Fibroblast of villous mesenchyme (primary cell): ENCODE measurements at places on chromosomes 4 and X.
A peak's percentile ranks its signal among the peaks of the same experiment; 100 is the strongest.

DNA sequence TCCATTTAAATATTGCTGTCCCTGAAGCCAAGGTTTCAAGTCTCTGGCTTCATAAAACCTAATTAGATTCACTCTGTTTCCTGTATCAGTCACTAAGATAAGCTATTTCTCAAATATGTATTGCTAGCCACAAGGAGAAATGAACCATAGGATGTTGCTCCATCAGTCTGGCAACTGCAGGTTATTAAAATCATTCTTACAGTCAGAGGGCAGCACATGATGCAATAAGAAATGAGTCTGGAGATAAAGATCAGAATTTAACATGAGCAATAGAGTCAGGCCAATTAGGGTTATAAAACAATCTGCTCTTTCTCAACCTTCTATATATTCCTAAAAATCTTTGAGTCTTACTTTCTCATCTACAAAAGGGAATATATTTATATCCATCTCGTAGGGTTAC, 7.2 kb downstream of the PRKG2 start:
- DNase-seq, result peak; percentile 54

DNA sequence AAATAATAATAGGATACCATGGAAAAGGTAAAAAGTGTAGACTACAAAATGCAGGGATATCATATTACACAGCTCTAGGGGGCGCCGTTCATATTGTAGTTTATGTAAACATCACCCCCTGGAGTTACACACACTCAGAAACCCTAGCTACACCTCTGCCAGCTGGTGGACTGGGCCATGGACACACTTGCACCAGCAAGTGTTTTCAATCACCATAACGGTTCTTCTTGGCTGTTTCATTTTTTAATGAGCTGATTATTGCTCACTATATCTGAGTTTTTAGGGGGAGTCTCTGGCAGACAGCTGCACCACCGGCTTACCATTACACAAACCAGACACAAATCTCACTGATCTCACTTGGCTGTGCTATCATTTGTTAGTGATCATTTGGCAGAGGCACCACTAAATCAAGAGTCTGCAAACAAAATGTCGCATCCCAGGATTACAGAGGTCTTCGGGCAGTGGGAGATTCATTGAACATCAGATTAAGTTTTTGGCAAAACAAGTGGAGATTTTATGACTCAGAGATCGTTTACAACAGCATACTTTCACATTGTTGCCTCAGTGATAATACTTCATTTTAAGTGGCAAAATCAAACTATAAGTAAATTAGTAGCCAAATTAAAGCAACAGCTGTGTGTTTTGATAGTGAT, 185.7 kb downstream of the UNC5C start:
- peak; percentile 49 for DNase-seq

GRCh38 chr4:128958194-128958593, 135.1 kb downstream of the SCLT1 start:
- DNase-seq, result peak; percentile 56

GRCh38 chr4:159278399-159278798, 175.5 kb downstream of the RAPGEF2 start:
- DNase-seq, result peak; percentile 93

- DNase-seq, result peak; percentile 19
These were observed 8.5 kb downstream of the FRAS1 start for GRCh38 chr4:78065508-78066192.

- DNase-seq, result no peak
These were observed 43.2 kb downstream of the PGRMC2 start for GRCh38 chr4:128244379-128244778.

- DNase-seq, result peak; percentile 49
These were observed 6.6 kb downstream of the TMEM156 start for GRCh38 chr4:39025552-39026085.
